ENCODE measurements at places on chromosomes 11 and 22.

DNA sequence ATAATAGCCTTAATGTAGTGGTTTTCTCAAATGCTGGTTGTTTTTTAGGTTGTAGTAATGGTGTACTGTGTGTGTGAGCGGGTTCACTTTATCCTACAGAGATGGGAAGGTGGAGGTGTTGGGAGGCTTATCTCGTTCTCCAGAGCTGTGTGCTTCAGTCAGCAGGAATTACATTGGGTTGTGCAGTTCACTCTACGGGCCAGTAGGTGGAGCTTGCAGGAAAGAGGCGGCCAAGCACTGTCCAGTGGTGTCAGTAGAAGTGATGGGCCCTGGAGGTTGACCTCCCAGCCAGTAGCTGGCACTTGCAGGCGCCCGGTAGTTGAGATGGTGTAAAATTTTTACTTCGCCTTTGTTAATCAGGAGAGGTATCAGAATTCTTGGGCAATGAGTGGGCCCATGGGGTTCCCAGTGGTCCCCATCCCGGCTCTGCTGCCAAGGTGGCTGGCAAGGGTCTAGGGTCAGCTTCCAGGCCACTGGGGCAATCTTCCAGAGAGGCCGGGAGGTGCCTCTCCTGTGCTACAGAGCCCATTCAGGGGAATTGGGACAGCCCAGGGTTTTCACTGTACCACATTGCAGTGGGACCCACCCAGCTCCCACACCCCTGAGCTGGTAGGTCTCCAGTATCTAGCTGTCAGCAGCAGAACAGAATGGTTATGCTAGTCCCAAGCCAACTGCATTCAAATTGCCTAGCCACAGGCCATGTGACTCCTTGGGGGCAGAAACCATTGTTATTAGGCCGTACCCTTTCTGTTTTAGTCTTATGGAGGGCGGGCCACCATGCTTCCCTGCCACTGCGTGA lies 43.9 kb downstream of the BIRC2 start:
- H3K36me3 ChIP-seq, result peaks cover 12% of the 10 kb centered on the region
- no peak overlapping the region for H3K27ac ChIP-seq
- peak; percentile 56 for DNase-seq
- no peaks in the 10 kb centered on the region for H3K27me3 ChIP-seq
- peaks cover 11% of the 10 kb centered on the region for H3K4me1 ChIP-seq

- H3K4me3 ChIP-seq, result no peak overlapping the region
- no peak for DNase-seq
- no peak overlapping the region for H3K27ac ChIP-seq
- H3K27me3 ChIP-seq, result no peaks in the 10 kb centered on the region
- peaks cover 5% of the 10 kb centered on the region for H3K4me1 ChIP-seq
- H3K36me3 ChIP-seq, result no peaks in the 10 kb centered on the region
Observed at GRCh38 chr11:78048561-78048960, 15.1 kb upstream of the THRSP start.

- H3K27me3 ChIP-seq, result no peaks in the 10 kb centered on the region
- no peak overlapping the region for H3K27ac ChIP-seq
- no peaks in the 10 kb centered on the region for H3K4me1 ChIP-seq
- no peak for DNase-seq
Observed at GRCh38 chr11:60959431-60959830, 7.5 kb upstream of the SLC15A3 start.

- no peaks in the 10 kb centered on the region for H3K36me3 ChIP-seq
- no peak for DNase-seq
- no peak overlapping the region for H3K4me3 ChIP-seq
- no peaks in the 10 kb centered on the region for H3K27me3 ChIP-seq
- H3K4me1 ChIP-seq, result peaks cover 13% of the 10 kb centered on the region
- H3K27ac ChIP-seq, result no peak overlapping the region
Observed at GRCh38 chr11:108857382-108857781, 192.5 kb downstream of the DDX10 start.

GRCh38 chr11:104704146-104704830 lies 194.0 kb downstream of the CASP12 start:
- no peak overlapping the region for H3K4me3 ChIP-seq
- H3K36me3 ChIP-seq, result no peaks in the 10 kb centered on the region
- no peak for DNase-seq
- peaks cover 78% of the 10 kb centered on the region for H3K4me1 ChIP-seq

DNA sequence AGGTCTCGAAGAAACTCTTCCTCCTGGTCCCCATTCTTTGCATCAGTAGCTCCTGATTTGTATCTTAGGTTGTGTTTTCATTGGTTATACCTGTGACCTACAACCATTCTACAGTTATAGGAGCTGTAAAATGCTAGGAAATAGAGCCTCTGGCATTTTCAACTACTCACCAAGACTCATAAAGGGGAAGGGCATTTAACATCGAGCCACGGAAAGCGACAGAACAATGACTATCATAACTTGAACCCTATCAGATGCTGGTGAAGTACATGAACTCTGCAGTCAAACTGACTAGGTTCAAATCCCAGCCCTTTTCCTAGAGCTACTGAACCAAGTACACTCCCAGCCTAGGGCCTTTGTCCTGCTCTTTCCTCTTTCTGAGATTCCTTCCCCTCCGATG lies 588.0 kb downstream of the SOX6 start:
- no peaks in the 10 kb centered on the region for H3K4me1 ChIP-seq
- no peak overlapping the region for H3K27ac ChIP-seq
- DNase-seq, result no peak
- H3K4me3 ChIP-seq, result no peak overlapping the region

- no peak overlapping the region for H3K27ac ChIP-seq
- H3K27me3 ChIP-seq, result no peaks in the 10 kb centered on the region
- H3K4me3 ChIP-seq, result no peak overlapping the region
- DNase-seq, result no peak
Observed at GRCh38 chr11:1161410-1162137, 3.8 kb downstream of the MUC5AC start.

- no peak for DNase-seq
- no peak overlapping the region for H3K27ac ChIP-seq
- H3K4me3 ChIP-seq, result no peak overlapping the region
- H3K4me1 ChIP-seq, result peaks cover 18% of the 10 kb centered on the region
- no peaks in the 10 kb centered on the region for H3K27me3 ChIP-seq
Observed at GRCh38 chr11:45935349-45936064, 13.1 kb downstream of the LARGE2 start.

- no peak overlapping the region for H3K27ac ChIP-seq
- H3K36me3 ChIP-seq, result no peaks in the 10 kb centered on the region
- H3K27me3 ChIP-seq, result no peaks in the 10 kb centered on the region
Observed at GRCh38 chr11:45041596-45041995, 90.9 kb upstream of the TP53I11 start.

DNA sequence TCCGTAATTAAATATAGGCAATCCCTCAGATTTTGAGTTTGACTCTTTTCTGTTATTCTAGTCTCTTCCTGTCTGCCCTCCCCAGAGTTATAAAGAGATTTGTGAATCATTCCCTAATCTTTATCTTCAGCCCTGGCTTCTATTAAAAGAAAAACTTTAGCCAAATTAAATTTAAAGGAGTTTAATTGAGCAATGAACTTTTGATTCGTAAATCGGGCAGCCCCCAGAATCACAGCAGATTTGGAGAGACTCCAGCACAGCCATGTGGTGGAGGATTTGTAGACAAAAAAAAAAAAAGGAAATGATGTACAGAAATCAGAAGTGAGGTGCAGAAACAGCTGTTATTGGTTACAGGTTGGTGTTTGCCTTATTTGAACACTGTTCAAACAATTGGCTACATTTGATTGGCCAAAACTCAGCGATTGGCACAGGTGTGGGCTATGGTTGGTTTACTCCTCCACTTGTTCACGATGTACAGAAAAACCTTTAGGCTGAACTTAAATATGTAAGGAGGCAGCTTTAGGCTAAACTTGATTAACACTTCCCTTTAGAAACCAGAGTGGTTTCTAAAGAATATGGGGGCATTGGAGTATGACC lies 2.3 kb upstream of the ALKBH8 start:
- H3K4me1 ChIP-seq, result peaks cover 28% of the 10 kb centered on the region
- no peak overlapping the region for H3K27ac ChIP-seq
- no peak overlapping the region for H3K4me3 ChIP-seq
- H3K27me3 ChIP-seq, result no peaks in the 10 kb centered on the region

- no peaks in the 10 kb centered on the region for H3K4me1 ChIP-seq
- DNase-seq, result no peak
- H3K27ac ChIP-seq, result no peak overlapping the region
Observed at GRCh38 chr22:48795664-48796063, 1032.0 kb downstream of the BRD1 start.

DNA sequence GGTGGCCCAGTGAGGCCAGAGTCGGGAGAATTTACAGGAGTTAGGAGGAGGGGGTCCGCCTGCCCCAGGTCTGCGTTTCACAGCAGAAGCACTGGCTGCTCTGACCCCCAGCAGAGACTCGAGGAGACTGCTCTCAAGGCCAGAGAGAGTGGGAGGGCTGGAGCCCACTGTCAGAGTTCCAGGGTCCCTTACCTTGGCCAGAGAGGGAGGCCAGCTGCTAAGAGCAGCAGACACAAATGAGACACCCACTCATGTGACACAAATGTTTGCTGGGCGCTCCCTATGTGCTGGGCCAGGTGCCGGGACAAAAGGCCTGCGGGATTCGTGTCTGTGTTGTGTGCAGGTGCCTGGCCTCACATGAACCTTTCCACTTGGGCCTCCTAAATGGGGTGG lies 2.8 kb upstream of the TNFRSF13C start:
- no peak overlapping the region for H3K27ac ChIP-seq
- H3K27me3 ChIP-seq, result no peaks in the 10 kb centered on the region
- H3K4me1 ChIP-seq, result peaks cover 15% of the 10 kb centered on the region
- H3K4me3 ChIP-seq, result no peak overlapping the region
- H3K36me3 ChIP-seq, result no peaks in the 10 kb centered on the region

- H3K4me3 ChIP-seq, result no peak overlapping the region
- H3K27me3 ChIP-seq, result no peaks in the 10 kb centered on the region
- H3K27ac ChIP-seq, result no peak overlapping the region
Observed at GRCh38 chr11:122804796-122805195, 33.5 kb upstream of the CRTAM start.

GRCh38 chr22:50576806-50577696 lies 1.2 kb downstream of the CPT1B start:
- H3K36me3 ChIP-seq, result no peaks in the 10 kb centered on the region
- no peak overlapping the region for H3K27ac ChIP-seq
- H3K4me1 ChIP-seq, result peaks cover 18% of the 10 kb centered on the region
- H3K4me3 ChIP-seq, result no peak overlapping the region

DNA sequence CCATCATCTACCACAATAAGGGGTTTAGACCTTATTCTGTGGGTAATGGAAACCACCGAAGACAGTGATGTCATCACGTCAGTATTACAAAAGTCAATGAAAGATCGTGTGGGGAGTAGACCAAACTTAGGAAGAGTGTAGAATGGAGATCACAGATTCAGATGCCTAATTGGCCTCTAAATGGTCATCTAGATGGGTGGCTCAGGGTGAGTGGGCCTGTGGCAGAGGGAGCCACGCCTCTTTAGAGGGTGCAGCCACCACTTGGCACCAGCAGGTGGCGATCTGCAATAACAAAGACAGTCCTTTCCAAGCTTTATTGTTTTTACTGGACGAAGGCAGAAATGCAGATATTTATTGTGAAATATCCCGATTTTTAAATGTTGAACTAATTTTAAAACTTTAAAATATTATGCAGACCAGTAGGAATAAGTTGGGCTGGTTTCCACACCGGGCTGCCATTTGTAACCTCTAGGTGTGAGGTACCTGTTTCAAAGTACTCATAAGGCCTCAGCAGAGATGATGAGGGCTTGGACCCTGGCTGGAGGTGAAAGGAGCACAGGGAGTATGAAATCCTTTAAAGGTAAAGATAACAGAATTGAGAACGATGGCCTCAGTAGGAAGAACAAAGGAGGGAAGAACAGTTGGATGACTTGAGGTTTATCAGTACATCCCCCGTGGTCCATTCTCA lies 222.0 kb downstream of the DBX1 start:
- H3K27me3 ChIP-seq, result no peaks in the 10 kb centered on the region
- no peaks in the 10 kb centered on the region for H3K36me3 ChIP-seq
- no peak overlapping the region for H3K27ac ChIP-seq
- DNase-seq, result no peak

GRCh38 chr22:36009085-36009484 lies 19.5 kb downstream of the RBFOX2 start:
- no peaks in the 10 kb centered on the region for H3K36me3 ChIP-seq
- H3K27me3 ChIP-seq, result no peaks in the 10 kb centered on the region
- no peak overlapping the region for H3K27ac ChIP-seq
- no peak for DNase-seq

DNA sequence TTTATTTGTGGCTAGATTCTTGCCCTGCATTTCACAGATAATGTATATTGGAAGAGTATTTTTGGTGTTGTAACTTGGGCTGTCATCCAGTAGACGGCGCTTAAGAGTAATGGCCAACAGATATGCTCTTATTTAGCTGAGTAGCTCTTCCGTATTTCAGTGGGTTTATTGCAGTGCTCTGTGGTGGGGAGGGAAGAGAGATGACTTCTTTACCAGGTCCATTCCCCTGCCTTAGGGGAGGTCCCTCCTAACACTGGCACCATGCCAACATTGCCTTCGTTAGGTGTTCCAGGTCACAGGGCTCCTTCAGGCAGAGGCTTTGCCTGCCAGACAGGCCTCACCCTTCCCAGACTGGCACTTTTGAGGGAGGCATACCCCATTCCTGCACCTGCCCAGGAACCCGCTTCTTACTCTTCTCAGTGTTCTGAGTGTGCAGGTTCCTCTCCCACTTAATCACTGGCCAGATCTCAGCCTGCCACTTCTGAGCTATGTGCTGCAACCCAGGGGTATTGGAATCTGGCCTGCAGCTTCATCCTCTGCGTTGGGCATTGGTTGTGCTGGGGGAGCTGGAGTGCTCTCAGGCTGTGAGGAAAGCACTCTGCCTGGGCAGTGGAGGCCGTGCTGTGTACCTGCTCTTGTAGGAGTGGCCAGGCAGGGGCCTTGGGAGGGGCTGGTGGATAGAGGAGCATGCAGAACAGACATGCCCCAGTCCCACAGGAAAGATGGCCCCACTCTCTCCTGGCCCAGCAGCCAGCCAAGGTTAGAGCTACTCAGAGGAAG lies 29.4 kb upstream of the SLN start:
- H3K27ac ChIP-seq, result no peak overlapping the region
- H3K4me3 ChIP-seq, result no peak overlapping the region
- no peaks in the 10 kb centered on the region for H3K27me3 ChIP-seq
- no peaks in the 10 kb centered on the region for H3K36me3 ChIP-seq

- H3K36me3 ChIP-seq, result no peaks in the 10 kb centered on the region
- H3K4me3 ChIP-seq, result peak overlapping the region; percentile 58
Observed at GRCh38 chr22:29071261-29072045, 1.4 kb upstream of the KREMEN1 start.

DNA sequence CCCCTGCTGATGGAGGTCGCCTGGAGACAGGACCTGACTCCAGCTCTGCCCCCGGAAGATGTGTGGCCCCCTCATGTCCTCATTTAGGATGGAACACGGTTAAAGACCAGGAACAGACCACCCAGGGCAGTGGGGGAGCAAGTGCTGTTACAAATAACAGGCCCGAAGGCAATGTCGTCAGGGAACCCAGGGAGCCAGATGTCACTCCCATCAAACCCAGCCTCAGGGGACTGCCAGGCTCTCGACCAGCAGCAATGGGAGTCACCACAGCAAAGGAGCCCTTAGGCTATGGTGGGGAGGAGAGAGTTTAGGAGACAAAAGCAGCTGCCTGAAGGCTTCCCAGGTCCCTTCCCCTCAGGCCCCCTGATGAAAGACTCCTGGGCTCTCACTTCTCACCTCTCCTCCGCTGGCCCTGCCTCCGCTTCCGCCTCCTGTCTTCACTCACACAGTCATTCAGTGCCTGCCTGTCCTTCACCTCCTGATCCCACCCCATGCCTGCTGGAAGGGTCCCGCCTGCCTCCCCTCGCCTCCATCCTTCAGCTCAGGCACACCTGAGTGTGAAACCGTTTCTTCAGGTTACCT lies 4.4 kb downstream of the RPS19BP1 start:
- H3K27me3 ChIP-seq, result no peaks in the 10 kb centered on the region
- DNase-seq, result no peak
- H3K4me1 ChIP-seq, result peaks cover 83% of the 10 kb centered on the region
- no peak overlapping the region for H3K4me3 ChIP-seq
- H3K36me3 ChIP-seq, result peaks cover 29% of the 10 kb centered on the region
